Breast epithelium (tissue), 4 donors: ENCODE measurements at places on chromosomes 16 and 17. TPM values are rescaled to one million over a fixed set of nuclear protein-coding genes. Genes with fewer than 3 reads are reported as not detected.

TMEM231 gene
- total RNA-seq = 9.8 TPM

PLEKHH3 gene
- 32.2 TPM for total RNA-seq

TPSG1 gene
- total RNA-seq = 0.73 TPM

PLD6 gene
- 2.9 TPM for total RNA-seq

GRCh38 chr17:41917679-41918313, 955 bp downstream of the ACLY start:
- peak; percentile 26 for DNase-seq

GRCh38 chr16:84808826-84809225, 11.0 kb upstream of the CRISPLD2 start:
- no peak for DNase-seq

- DNase-seq = no peak
Observed at GRCh38 chr16:85628645-85629044, 15.5 kb downstream of the GSE1 start.

HSD11B2 gene
- 10.2 TPM for total RNA-seq

DNA sequence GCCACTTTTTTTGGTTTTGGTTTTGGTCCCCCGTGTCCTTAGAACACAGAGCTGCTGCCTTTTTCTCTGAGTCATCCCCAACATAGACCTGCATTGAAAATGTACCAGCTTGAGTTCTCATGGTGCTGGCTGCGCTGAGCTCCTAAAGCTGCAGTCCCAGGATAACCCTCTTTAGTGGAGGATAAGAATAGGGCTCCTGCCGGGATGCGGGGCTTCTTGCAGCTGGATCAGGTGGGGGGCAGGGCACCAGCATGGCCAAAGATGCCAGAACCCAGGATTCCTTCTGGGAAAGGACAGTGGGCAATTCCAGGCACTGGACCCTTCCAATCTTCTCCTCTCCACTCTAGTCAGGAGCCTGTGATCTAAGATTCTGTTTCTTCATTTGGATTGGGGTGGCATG, 8.3 kb upstream of the CLUH start:
- DNase-seq = no peak

- DNase-seq = no peak
Observed at GRCh38 chr17:77217123-77217522, 76.4 kb downstream of the SEC14L1 start.

DNA sequence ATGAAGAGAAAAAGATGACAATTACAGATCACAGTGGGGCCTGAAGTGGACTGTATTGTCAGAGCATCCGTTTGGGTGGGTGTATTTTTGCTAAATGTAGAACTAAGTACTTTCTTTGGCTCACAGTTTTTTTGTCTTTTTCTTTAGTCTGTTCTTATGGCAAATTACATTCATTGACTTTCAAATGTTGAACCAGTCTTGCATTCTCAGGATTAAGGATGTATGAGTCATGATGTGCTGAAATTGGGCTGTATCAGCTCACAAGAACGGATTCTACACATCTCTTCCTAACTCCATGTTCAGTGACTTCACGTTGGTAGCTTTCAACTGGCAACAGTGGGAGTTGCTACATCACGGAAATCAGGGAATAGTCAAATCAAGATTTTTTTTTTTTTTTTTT, 66.5 kb downstream of the TEX2 start:
- no peak for DNase-seq

GLIS2 gene
- total RNA-seq = 1.5 TPM

DPEP3 gene
- total RNA-seq = 0.29 TPM

PRSS33 gene
- not detected for total RNA-seq

KRT40 gene
- 0.29 TPM for total RNA-seq

GAA gene
- 80.3 TPM for total RNA-seq

- DNase-seq = no peak
Observed at GRCh38 chr16:35687781-35688180, 2228.4 kb downstream of the TP53TG3F start.

DNA sequence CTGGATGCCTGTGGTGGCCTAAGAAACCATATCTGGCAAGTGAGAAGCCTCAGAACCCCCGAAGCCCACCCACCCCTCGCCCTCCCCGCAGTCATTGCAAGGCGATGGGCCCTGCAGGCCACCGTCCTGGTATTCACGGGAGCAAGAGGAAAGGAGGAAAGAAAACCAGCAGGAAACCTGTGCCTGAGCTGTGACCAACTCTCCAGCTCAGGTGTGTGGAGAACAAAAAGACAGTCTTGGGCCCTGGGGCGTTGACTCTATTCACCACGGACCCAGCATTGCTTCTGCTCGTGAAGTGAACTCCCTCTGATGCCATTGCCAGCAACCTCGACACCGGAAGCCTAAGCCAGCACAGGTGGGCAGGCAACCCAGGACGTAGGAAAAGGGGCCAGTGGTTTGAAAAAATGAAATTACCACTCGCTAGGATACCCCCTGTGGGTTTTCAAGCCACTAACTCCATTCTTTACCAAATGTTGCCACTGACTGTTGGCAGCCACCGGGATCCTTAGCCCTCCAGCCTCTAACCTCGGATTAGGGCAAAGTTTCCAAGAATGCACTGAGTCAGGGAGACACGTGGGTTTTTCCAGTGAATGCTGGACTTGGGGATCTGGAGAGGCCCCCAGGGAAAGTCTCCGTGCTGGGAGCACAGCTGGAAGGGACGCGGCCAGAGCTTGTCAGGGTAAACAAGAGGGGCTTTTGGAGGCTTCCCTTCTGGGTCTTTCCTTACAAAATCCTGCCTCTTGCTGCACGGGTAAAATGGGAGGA, 25.1 kb downstream of the FA2H start:
- DNase-seq = peak; percentile 37

CSH2 gene
- total RNA-seq = not detected

GRCh38 chr16:168424-168823, 2.6 kb downstream of the HBM start:
- DNase-seq = no peak

DNA sequence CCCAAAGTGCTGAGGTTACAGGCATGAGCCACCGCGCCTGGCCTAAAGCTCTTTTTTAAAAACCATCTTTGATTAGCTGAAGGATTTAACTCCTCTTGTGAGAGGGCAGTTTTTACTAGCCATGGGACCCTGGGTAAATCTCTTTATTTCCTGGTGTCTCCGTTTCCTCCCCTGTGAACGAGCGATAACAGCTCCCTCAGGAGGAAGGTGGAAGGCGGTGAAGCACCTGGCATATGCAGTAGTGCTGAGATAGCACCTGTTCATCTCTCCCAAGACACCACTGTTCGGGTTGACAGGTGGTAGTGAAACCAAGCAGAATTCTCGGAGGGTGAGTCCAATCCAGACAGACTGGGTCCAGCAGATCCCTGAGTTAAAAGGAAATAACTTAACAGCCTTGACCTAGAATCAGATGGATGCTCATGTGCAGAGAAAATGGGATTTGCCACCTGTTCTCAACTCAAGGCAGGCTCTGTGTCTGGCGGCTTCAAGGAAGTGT, 86.2 kb downstream of the CRISPLD2 start:
- DNase-seq = no peak

DPEP2 gene
- total RNA-seq = 1.3 TPM

- no peak for DNase-seq
Observed at GRCh38 chr16:10967986-10968385, 23.6 kb downstream of the CLEC16A start.
